ENCODE measurements at places on chromosomes 2 and 18. TPM values are rescaled to one million over a fixed set of nuclear protein-coding genes. Genes with fewer than 3 reads are reported as not detected.

The BARD1 gene
- 59.0 TPM for polyA plus RNA-seq

The PID1 gene
- polyA plus RNA-seq = 2.2 TPM

The SERPINB3 gene
- 0.33 TPM for polyA plus RNA-seq

The CPLX4 gene
- polyA plus RNA-seq = not detected

The TRIM54 gene
- 3.4 TPM for polyA plus RNA-seq

The ZSWIM2 gene
- polyA plus RNA-seq = not detected

The SLC14A1 gene
- not detected for polyA plus RNA-seq

The LCLAT1 gene
- 11.5 TPM for polyA plus RNA-seq

The ALPG gene
- 0.89 TPM for polyA plus RNA-seq

The KCNG3 gene
- polyA plus RNA-seq = 2.5 TPM

All from GM23338 (cell line).